CD14-positive monocyte (primary cell): ENCODE measurements at places on chromosomes 13 and 19.

- H3K36me3 ChIP-seq, result no peaks in the 10 kb centered on the region
- peak; percentile 16 for DNase-seq
- H3K27me3 ChIP-seq, result peaks cover 9% of the 10 kb centered on the region
- no peak overlapping the region for H3K4me3 ChIP-seq
These were observed 65.1 kb downstream of the FLT1 start for GRCh38 chr13:28429685-28430290.

DNA sequence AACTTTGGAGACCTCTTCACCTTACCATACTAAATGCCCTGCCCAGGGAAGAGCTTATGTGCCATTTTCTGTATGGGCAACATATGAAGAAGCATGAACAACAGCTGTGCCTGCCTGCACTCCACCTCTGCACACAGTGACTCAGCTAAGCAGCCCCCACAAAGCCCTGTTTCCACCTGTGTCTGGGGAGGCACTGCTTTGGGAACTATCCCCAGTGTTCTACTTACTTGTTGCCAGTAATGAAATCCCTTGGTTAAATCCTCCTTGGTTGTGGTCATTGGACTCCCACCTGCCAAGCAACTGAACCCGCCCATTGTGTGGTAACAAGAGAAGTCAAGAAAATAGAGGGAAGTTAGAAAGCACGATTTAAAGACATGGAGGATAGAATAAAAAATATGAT, 84.6 kb downstream of the NALCN start:
- H3K36me3 ChIP-seq, result no peaks in the 10 kb centered on the region
- no peak overlapping the region for H3K4me3 ChIP-seq
- H3K4me1 ChIP-seq, result no peaks in the 10 kb centered on the region
- no peak for DNase-seq
- no peaks in the 10 kb centered on the region for H3K27me3 ChIP-seq

GRCh38 chr19:43412441-43412840, 2.2 kb upstream of the TEX101 start:
- H3K4me3 ChIP-seq, result no peak overlapping the region
- peaks cover 22% of the 10 kb centered on the region for H3K4me1 ChIP-seq
- H3K36me3 ChIP-seq, result no peaks in the 10 kb centered on the region
- no peak for DNase-seq
- H3K27ac ChIP-seq, result no peak overlapping the region
- H3K27me3 ChIP-seq, result no peaks in the 10 kb centered on the region

GRCh38 chr19:47475465-47475864, 3.8 kb upstream of the SLC8A2 start:
- H3K27me3 ChIP-seq, result peaks cover 22% of the 10 kb centered on the region
- DNase-seq, result no peak
- H3K4me3 ChIP-seq, result no peak overlapping the region
- no peak overlapping the region for H3K27ac ChIP-seq
- no peaks in the 10 kb centered on the region for H3K4me1 ChIP-seq

DNA sequence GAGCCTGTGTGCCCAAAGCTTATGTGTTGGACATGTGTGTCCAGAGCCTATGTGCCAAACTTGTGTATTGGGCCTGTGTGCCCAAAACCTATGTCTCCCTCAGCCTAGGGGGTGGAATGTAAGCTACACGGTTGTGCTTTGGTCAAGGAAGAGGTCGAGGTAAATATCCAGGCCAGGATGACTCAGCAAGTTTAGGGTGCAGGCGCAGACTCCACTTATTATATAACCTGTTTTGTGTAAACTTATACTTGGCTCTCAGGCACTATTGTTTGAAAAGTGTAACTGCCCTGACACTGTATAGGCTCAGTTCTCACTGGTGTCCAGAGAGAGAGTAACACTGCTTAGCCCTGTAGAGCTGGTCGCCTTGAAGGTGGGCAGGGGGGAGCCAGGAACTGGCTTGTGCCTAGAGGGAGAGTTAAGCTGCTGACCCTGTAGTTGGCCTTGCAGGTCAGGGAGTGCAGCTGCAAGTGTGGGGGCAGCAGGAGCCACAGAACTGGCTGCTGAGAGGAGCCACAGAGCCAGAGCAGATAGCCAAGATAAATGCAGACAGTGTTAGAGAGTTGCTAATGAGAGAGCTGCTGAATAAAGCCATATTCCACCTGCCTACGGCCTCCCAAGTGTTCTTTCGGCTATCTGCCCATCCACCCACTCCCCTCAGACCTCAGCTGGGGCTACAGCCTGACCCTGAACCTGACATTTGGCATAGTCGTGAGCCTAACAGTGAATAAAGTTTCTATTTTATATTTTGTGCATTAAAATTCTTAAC, 517.2 kb upstream of the SLITRK1 start:
- no peaks in the 10 kb centered on the region for H3K36me3 ChIP-seq
- no peak overlapping the region for H3K27ac ChIP-seq
- no peaks in the 10 kb centered on the region for H3K4me1 ChIP-seq
- no peaks in the 10 kb centered on the region for H3K27me3 ChIP-seq
- no peak overlapping the region for H3K4me3 ChIP-seq
- DNase-seq, result no peak

DNA sequence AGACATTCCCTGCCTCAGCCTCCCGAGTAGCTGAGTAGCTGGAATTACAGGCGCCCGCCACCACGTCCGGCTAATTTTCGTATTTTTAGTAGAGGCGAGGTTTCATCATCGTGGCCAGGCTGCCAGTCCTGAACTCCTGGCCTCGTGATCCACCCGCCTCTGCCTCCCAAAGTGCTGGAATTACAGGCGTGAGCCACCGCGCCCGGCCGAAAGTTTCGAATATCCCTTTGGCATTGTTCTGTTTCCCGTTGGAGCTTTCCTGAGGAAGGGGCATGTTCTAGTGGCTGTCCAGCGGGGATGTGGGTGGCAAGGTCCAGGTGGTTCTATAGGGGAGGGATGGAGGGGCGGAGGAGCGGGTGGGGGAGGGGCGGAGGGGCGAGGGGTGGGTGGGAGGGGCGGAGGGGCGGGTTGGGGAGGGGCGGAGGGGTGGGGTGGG, 2.1 kb upstream of the BSG start:
- no peaks in the 10 kb centered on the region for H3K27me3 ChIP-seq
- DNase-seq, result no peak
- H3K27ac ChIP-seq, result no peak overlapping the region

DNA sequence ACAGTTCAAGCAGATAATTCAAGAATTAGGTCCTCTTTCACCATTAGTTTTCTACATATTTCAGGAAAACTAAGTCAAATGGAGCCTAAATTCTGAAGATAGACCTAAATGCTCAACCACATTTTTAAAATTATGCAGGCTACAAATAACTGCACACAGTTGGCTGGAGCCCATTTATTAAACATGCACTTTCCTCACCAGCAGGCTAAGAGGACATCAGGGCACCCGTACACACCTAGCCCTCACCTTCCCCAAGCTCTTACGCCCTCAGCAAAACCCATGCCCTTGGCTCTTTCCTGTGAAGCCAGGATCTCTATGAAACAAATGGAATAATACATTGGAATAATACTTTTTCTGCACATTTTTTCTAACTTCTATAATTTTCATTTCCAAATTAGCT, 18.2 kb downstream of the IRS2 start:
- DNase-seq, result no peak
- no peaks in the 10 kb centered on the region for H3K27me3 ChIP-seq
- no peak overlapping the region for H3K27ac ChIP-seq
- H3K36me3 ChIP-seq, result peaks cover 58% of the 10 kb centered on the region
- no peak overlapping the region for H3K4me3 ChIP-seq
